ENCODE measurements at places on chromosomes 2 and 18.

DNA sequence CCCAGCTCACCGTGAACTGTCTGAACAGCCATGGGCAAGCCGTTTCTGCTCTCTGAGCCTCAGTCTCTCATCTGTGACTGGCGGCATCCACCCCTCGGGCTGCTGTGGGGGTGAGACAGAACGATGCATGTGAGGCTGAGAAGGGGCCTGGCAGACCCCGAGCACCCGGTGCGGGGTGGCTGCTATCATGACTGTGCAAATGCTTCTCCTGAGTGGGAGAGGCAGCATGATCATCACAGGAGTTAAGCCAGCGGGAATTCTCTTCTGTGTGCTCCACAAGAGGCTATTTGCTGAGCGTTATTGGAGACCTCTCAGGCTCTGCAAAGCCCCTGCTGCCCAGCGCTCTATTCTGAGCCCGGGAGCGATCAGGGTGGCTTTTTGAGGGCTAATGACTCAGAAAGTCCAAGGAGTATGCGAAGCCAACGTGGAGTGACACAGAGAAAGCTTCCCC, 45.8 kb upstream of the ID2 start:
- no peak for DNase-seq

DNA sequence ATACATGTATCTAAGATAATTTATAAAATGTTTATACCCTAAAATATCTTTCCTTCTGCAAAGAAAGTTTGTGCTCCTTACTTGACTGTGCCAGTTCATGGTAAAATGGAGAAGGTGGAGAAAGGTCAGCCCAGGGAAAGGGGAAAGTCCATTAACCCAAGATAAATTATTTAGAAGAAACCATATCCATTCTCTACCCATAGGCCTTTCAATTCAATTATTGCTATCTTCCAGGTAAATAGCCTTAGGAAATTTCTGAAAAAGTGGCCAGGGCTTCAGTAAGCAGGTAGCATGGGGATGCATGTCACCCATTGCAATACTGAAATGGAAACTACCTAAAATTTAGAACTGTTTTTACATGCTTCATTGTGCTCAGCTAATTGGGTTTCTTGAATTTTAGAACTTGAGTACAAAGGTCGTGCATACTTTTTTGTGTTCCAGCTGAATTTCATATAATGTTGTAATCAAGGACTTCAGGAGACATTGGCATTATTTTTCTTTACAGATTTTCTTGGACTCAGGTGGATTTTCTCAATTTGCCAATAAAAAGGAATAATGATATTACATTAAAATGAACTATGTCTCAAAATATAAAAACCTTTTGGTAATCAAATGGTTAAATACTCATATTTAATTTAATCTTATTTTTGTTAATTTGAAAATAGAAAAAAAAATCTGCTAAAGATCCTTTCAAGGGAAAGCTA, 124.9 kb downstream of the CSRNP3 start:
- no peak for DNase-seq

DNA sequence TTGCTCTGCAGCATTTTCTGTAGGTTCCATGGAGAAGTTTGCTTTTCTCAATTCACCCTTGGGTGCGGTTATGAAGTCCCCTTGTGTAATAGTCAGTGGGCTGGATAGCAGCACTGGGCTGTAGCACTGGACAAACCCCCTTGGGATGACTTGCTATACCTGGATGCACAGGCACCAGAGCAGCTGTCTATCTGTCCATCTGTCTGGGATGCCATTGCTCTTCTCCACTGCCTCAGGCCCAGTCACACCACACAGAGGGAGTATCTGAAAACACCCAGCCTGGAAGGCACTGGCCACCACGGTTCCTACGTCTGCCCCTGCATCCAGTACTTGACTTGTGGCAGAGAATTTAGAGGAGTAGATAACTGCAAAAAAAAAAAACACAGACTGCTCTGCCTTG, 254.5 kb downstream of the TFCP2L1 start:
- DNase-seq, result no peak

- DNase-seq, result no peak
Observed at GRCh38 chr2:241445426-241445825, 63.0 kb downstream of the STK25 start.

- DNase-seq, result no peak
Observed at GRCh38 chr18:77111449-77111848, 21.1 kb downstream of the MBP start.

GRCh38 chr2:156933645-156934225, 323.8 kb upstream of the GALNT5 start:
- no peak for DNase-seq

GRCh38 chr2:239873656-239874635, 151.2 kb downstream of the NDUFA10 start:
- no peak for DNase-seq

DNA sequence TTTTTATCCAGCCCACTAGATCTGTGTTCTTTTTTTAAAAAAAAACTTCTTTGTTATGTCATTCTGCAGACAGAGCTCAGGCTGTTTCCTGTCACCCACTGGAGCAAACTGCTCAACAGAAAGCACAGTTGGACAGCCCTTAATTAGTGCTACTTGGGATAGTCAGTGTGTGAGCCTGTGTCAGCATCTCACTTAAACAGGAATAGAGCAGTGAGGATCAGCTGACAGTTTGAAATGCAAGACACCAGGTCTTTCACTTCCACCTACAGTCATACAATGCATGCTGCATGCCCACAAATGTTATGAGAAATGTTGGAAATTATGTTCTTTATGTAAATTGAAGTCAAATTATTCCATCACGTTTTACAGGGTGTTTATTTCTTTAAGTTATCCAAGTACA, 174.9 kb downstream of the NR4A2 start:
- DNase-seq, result no peak

DNA sequence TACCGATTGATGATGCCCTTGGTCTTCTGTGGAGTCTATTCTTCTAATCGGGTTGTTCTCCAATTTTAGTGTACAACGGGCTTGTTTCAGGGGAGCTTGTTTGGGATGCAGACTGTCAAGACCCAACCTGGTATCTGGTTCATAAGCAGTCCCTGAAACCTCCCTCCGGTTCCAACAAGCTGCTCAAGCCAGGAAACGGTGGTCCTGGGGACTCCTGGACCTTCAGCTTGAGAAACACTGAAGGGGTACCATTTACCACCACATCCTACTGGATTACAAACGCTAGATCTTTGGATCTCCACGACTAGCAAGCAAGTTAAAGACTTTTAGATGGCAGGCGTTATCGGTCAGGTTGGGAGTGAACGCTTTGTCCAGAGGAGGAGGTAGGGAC, 2.0 kb downstream of the BCL2 start:
- DNase-seq, result no peak

DNA sequence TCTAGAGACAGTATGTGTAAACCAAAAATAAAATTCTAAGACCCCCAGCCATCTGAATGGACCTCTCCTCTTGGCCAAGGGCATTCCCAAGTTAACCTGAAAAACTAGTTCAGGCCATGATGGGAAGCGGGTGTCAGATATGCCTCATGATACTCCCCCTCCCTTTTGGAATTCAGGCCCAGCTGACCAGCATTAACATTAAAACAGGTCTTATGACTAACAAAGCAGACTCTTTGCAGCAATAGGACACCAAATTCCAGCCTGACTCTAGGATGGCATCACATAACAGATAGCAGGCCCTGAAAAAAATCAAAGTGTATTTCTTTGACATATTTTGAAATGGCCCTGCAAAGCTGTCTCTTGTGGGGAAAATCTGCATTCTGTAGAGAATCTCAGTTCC, 73.3 kb upstream of the L3MBTL4 start:
- no peak for DNase-seq

All from stimulated activated CD8-positive, alpha-beta memory T cell treated with anti-CD3 and anti-CD28 coated beads, Interleukin-15, amount 100 ng/mL, for 4 hours (primary cell).